ENCODE measurements at places on chromosomes 5 and 9.

DNA sequence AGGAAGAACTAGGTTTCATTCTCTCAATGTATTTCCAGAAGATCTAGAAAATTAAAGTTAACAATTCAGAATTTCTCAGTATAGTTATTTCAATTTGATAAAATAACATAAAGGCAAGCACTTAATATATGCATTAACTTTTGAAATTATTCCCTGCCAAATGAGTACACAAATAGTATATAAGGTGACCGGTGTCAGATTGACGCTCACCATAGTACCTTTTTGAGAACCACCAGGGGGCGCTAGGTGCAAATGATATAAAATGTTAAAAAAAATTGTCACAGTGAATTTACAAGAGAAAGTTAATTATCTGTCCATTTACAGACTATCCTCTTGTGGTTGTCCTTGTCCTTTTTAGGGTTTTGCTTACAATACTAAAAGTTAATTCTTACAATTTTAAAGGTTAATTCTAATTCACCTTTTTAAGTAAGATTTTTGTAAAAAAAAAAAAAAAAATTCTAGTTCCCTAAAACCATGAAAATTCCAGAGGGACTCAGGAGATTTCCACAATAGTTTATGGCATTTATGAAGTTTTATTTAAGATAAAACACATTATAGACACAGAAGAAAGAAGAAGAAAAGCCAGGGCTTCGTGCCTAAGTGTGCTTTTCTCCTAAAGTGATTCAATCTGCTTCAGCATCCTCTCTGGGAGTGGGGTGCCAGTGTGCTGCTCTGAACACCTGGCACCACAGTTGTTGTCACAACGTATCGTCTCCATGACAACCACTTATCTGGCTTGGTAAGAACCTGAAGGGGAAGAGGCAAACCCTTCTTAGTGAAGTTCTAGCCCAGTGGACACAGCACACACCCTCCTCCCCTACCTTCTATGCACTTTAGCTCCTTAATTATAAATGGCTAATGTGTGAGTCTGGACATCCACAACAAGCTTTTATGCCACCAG lies 1.7 kb downstream of the ADAMTS16 start:
- DNase-seq: peak; percentile 29

GRCh38 chr9:78598120-78598519 lies 301.2 kb downstream of the PSAT1 start:
- no peak for DNase-seq

- DNase-seq: no peak
Measured at GRCh38 chr9:96253059-96253696, 48.8 kb downstream of the HSD17B3 start.

GRCh38 chr9:127905004-127905728 lies 5.8 kb upstream of the ST6GALNAC6 start:
- no peak for DNase-seq

DNA sequence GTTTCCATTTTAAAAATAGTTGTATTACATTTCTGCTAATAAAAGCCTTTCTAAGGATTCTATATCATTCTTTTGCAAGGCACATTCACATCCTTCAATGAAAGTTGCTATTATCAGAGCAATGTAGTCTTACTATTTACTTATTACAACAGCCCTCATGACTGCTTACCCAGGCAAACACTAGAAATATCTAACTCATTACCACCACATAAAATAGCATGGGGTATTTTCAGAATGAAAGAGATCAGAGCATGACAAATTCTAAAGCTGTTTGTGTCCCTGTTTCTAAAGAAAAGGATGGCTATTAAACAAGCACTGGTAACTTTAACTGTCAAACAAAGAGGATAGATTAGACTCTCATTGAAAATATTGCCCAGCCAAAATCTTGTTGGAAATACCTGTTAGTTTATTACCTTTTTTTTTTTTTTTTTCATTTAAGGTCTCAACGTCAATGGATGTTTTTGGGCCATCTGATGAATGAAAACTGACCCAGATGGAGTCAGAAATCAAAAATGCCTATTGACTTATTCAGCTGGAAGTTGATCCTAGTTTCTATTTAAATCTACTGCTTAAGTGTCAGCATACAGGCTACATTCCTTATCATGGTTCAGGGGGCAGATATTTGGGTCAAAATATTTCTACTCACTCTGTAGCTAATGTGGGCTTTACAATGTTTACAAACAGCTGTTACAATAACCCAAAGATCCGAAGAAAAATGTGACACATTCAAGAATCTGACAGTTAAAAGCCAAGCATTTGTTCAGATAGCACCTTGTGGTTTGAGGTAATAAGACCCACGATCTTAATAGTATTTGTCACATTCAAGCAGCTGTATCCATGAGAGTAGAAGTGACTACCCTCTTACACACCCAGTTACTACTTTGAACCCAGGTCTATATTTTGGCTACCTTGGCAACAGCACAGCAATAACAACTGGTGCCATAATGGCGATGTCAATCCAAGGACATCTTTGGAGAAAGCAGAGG lies 554.8 kb upstream of the MEF2C start:
- no peak for DNase-seq

- DNase-seq: no peak
Measured at GRCh38 chr5:92800365-92800764, 780.7 kb downstream of the NR2F1-AS1 start.

GRCh38 chr5:66829826-66830225 lies 233.6 kb downstream of the MAST4 start:
- no peak for DNase-seq

DNA sequence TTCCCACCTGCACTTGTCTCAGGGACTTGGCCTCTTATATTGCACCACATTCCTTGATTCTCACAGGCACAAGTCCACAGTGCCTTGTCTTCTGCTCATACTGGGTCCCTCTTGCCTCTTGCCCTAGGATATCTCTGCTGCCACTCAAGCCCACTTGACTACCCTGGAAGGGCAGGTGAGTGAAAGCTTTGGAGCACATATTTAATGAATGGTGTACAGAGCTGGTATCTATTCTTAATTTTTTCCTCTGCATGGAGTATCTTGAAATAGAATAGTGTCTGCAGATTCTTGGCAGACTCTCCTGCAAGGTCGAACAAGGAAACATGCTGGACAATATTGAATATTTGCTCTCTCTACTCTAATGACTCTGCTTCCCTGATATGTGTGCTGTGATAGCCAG lies 1248.0 kb downstream of the MAT2B start:
- no peak for DNase-seq

GRCh38 chr9:98380065-98380681 lies 124.7 kb upstream of the TBC1D2 start:
- DNase-seq: peak; percentile 25

GRCh38 chr9:113579283-113580040 lies 115.9 kb downstream of the RGS3 start:
- DNase-seq: no peak

GRCh38 chr9:114012126-114012525 lies 66.0 kb downstream of the AMBP start:
- DNase-seq: no peak

DNA sequence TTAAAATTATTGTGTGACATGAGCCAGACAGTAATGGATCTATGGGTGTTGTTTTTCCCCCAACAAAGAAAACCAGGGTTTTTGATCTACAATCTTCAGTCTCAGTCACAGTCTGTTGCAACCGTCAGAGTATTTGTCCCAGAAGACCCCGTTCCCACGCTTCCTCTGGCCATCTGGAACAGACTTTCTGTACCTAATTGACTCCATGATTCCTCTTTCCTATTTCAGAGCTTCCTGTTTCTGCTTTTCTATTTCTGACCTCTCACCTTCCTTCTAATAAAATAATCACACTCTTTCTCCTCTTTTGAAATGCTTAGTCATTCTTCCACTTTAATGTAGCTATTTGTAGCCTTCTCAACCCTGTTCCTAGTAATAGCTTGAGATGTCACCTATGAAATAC lies 1044.8 kb downstream of the DTWD2 start:
- DNase-seq: no peak

DNA sequence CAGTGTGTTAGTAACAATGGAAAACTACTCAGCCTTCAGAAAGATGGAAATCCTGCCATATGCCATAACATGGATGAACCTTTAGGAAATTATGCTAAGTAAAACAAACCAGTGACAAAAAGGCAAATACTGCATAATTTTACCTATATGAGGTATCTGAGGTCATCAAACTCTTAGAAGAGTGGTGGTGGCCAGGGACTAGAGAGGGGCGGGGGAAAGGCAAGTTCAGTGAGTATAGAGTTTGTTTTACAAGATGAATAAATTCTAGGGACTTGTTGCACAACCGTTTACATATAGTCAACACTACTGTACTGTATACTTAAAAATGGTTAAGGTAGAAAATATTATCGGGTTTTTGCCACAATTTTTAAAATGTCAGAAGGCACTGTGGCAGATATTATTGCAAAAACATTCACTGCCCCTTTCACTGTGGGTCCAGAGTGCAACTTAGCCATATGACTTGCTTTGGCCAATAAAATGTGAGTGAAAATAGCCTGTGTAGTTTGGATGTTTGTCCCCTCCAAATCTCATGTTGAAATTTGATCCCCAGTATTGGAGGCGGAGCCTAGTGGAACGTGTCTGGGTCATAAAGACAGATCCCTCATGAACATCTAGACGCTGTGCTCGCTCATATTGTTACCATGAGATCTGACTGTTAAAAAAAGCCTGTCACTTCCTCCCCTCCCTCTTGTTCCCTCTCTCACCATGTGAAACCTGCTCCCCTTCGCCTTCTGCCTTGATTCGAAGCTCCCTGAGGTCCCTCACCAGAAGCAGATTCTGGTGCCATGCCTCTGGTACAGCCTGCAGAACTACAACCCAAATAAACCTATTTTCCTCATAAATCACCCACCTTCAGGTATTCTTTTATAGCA lies 9.5 kb downstream of the ZNF367 start:
- no peak for DNase-seq

DNA sequence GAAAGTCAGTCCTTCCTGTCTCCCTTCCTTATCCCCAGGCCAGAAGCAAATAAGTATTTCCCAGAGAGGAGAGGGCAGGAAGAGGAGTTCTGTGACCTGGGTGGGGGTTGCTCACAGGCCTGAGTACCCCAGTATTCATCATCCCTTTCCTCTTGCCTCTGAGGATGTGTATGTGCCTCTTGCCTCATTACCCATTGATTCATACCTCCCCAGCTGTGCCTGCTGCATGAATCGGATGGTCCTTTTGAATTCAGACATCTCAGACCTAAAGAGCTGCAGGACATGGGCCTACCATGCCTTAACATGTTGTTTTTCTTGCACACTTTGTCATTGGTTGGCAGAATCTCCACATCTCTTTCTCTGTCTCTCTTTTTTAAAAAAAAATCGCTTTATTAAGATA lies 112.8 kb upstream of the SHB start:
- DNase-seq: no peak

DNA sequence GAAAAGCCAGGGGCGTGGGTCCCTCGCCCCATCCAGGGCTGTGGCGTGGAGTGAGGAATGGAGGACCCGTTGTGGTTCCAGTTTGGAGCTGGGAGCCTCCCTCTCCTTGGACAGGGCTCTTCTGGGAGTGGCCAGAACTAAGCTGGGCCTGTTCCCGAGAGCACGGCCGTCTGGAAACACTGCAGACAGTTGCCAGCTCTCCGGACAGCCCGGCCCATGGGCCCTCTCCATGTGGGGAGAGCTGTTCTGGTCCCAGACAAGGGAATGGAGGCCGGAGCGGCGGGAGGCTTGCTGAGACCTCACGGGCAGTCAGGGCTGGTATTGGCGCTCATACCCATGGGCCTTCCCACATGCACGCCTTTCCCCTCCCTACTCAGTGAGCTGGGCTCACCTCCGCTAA lies 45.2 kb upstream of the FCN2 start:
- DNase-seq: no peak

DNA sequence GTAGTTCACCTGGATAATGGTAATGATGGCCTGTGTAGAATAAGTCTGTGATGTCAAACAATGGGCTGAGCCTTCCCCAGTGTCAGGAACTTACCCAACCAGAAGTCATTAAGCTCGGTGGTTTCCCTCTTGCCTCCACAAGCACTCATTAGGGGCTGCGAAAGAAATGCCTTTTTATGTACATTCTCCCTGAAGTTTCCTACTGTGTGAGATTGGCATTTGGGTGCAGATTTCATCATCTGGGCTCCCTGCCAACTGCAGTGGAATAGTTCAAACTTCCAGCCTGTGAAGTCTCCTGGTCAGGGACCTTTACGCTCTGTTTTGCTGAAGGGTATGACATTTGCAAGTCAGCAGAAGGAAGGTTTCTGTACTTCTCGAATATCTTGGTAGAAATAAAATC lies 41.6 kb upstream of the TMEM215 start:
- no peak for DNase-seq

DNA sequence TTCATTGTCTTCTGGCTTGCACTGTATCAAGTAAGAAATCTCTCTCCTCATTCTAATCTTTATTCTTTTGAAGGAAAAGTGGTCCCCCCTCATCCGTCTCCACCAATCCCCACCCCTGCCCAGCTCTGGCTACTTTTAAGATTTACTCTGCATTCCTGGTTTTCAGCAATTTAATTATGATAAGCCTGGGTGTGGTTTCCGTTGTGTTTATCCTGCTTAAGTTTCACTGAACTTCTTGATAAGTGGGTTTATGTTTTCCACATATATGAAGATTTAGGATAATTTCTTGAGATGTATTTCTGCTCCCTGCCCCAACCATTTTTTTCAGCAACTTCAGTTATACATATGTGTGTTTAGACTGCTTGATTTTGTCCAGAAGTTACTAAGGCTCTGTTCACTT lies 46.5 kb downstream of the PTBP3 start:
- no peak for DNase-seq

GRCh38 chr9:135096408-135096895 lies 9.0 kb downstream of the OLFM1 start:
- DNase-seq: no peak

DNA sequence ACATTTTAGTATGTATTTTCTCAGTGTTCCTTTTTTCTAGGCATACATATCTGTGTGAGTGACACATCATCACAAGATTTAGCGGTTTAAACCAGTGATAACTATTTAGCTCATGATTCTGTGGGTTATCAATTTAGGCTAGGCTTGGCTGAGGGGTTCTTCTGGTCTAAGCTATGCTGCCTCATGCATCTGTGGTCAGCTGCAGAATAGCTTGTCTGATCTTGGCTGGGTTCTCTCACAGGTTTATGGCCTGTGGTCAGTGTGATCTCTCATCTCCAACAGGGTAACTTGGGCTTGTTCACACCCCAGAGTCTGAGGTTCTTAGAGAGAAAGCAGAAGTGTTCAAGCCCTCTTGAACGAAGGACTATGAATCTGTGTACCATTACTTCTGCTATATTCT lies 363.3 kb downstream of the KDM4C start:
- DNase-seq: no peak

DNA sequence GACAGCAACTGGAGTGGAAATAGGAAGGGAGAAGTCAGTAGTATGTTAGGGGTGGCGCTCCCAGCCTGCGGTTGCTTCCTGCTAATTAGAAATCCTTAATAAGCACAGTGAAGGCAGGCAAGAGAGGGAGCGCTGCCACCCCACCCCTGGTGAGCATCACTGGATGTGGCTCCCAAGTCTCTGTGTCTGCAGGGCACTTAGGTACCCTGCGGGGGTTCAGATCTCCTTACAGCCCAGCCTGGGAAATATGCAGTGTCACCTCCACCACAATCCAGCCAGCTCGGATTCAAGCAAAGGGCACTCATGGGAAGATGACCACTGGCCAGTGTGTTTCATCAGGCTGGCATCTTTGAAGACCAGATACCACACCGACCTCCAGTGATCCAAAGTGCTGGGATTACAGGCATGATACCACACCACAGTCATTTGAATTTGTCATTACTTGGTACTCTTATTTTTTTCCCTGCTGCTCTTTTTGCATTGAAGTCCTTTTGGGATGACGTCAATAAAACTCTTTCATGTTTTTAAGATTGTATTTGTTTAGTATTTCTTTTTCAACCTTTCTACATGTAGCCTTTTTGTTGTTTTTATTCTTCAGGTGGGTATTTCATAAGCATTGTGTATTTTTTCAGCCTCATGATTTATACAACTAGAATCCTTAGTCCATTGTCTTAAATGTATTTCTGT lies 90.1 kb downstream of the ANKRD18B start:
- DNase-seq: no peak
